ENCODE measurements at places on chromosomes 12 and 14. TPM values are rescaled to one million over a fixed set of nuclear protein-coding genes. Genes with fewer than 3 reads are reported as not detected.
A peak's percentile ranks its signal among the peaks of the same experiment; 100 is the strongest.

GRCh38 chr14:32330351-32331111 is 1.4 kb downstream of the AKAP6 start:
- no peak for DNase-seq

DNA sequence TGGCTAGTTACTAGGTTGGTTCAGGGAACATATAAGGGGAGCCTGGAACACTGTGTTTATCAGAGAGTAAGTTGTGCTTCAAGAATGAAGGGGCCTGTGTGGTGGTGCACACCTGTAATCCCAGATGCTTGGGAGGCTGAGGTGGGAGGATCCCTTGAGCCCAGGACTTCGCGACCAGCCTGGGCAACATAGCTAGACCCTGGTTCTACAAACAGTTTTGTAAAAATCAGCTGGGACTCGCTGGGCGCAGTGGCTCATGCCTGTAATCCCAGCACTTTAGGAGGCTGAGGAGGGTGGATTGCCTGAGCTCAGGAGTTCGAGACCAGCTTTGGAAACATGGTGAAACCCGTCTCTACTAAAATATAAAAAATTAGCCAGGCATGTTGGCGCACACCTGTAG is 42.1 kb upstream of the GPR132 start:
- DNase-seq, result no peak

Gene WBP11
- total RNA-seq, result 10.6 TPM

DNA sequence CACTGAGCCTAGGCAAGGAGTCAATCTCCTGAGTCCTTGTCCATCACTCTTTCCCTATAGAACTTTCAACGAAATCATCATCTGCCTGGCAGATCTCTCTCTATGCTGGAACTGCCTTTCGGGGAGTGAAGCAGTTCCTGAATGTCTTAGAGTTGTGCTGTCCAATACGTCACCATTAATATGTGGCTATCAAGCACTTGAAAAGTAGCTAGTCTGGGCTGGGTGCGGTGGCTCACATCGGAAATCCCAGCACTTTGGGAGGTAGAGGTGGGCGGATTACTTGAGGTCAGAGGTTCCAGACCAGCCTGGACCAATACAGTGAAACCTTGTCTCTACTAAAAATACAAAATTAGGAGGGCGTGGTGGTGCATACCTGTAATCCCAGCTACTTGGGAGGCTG is 35.1 kb downstream of the NRDE2 start:
- DNase-seq, result no peak

Gene WSCD2
- total RNA-seq, result under 0.01 TPM

- DNase-seq, result peak; percentile 48
These were observed 52.5 kb downstream of the LMO3 start for GRCh38 chr12:16553457-16553856.

GRCh38 chr12:931591-931990 is 17.9 kb downstream of the RAD52 start:
- no peak for DNase-seq

- DNase-seq, result no peak
These were observed 606 bp downstream of the TNFAIP2 start for GRCh38 chr14:103123634-103124500.

DNA sequence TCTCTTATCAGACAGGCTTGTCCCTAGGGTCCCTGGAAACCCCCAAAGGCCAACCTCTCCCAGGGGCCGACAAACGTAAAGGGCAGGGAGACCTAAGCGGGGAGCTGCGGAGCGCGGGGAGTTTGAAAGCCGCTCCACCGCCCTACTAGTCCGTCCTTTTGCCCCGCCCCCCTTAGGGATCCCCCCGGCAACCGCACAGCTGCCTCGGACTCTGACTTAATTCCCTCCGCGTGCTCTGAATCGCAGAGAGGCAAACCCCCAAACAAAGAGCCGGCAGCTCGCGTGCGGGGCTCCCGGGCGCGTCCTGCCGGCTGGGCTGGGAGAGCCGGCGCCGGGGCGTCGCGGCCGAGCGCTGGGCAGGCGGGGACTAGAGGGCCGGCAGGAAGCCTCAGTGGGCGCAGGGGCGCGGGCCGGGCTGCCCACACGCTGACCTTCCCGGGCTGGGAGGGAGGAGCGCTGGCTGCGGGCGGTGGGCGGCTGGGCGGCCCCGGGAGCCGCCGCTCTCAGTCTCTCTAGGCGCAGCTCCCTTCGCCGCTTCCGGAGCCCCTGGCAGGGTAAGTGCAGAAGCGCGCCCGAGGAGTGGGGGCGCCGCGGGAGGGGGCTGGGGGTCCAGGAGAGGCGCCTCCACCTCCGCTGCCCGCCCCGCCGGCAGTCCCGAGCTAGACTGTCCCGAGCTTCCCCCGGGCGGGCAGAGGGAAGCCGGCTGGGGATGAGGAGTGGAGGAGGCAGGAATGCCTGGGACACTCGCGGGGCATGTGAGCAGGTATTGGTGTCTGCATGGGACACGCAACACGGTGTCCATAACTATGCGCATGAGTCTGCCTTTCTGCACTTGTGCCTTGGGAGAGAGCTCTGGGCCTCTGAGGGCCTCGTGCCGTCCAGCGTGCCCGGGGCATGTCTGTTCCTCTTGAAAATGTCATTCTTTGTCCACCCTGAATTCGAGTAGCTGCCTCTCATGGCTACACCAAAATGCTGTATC is at the start of gene TSPAN11:
TSPAN11 (plus strand) TSS at position 506 of the 979 bp plus-strand sequence. CDS start 27,244 bp downstream, outside the sequence.
- DNase-seq, result peak; percentile 31

Gene RD3L
- total RNA-seq, result not detected

Gene INHBE
- total RNA-seq, result 26.4 TPM

Gene TMCC3
- 0.33 TPM for total RNA-seq

DNA sequence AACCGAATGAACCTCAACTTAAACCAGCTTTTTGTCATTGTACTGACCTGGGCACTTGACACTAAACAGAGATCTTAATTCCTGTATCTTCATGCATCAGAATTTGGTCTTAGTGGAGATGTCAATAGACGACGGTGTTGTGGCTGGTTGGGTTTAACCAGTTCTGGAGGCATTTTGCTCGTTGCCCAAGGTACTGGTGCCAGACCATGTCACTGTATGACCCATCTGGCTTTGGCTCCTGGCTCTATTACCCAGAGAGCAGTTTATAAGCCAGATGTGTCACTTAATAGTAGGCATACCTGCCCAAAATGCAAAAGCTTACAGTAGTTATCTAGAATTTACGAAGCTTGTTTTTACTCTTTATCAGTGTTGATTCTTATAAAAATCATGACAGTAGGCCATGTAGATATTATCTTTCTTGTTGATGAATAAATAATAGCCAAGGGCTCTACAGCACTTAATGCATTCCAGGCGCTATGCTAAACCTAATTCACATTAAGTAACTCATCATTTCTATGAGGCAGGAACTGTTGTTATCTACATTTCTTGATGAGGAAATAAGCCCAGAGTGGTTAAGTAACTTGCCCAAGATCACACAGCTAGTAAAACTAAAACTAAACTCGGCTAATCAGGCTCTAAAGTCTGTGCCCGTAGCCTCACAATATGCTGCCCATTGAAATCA is 179.7 kb upstream of the HIF1A start:
- DNase-seq, result no peak

Gene LBHD2
- total RNA-seq, result not detected

DNA sequence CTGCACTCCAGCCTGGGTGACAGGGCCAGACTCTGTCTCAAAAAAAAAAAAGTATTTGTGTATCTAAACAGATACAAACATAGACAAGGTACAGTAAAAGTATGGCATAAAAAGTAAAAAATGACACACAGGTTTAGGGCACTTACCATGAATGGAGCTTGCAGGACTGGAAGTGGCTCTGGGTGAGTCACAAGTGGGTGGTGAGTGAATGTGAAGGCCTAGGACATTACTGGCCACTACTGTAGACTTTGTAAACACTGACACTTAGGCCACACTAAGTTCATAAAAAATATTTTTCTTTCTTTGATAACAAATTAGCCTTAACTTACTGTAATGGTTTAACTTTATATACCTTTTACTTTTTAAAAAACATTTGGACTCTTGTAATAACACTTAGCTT is 38.0 kb upstream of the EIF5 start:
- peak; percentile 52 for DNase-seq

Gene TAS2R43
- 0.99 TPM for total RNA-seq

DNA sequence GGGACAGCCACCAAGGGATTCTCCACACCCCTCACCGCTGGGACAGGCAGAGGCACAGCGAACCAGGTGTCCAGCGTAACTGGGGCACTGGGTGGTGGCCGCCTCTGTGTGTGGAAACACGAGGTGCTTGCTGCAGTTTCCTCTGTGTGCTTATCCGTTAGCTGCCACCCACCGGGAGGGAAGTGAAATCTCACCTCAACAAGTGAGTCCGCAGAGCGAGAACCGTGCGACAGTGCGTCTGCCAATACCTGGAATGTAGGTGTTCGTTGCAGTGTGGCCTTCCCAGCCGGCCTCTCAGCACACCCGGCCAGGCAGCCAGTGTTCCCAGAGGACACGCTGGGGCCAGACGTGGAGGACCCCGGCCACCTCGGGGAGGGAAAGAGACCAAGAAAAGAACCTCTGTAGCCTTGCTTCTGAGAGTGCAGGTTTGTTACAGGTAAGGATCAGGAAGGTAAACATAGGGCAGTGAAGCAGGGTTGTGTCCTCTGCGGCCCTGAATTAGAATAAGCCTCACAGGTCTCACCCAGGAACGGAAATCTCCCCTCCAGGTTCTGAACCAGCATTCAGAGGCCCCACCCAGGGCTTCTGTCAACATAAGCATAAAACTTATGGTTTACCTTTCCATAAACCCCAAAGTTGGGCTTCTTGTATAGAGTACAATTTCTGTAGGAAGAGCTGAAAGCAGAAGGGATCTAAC is 1.5 kb downstream of the BCL2L14 start:
- DNase-seq, result no peak

DNA sequence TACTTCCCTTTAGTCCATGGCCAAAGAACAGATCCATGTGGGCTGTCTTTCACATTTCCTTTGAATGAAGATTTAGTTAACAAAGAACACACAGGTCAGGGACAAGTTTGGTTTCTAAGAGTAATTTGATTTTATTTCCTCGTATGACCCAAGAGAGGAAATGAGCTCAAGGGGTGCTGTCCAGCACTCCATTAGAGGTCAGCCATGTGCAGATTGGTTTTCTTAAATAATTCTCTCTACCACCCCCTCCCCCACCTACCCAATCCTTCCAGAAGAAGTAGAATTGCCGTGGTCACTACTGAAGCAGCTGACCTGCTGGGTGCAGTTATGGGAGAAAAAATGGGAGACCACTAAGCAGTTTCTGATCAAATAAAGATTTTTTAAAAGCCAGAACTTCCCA is 13.9 kb upstream of the OAS1 start:
- DNase-seq, result no peak

DNA sequence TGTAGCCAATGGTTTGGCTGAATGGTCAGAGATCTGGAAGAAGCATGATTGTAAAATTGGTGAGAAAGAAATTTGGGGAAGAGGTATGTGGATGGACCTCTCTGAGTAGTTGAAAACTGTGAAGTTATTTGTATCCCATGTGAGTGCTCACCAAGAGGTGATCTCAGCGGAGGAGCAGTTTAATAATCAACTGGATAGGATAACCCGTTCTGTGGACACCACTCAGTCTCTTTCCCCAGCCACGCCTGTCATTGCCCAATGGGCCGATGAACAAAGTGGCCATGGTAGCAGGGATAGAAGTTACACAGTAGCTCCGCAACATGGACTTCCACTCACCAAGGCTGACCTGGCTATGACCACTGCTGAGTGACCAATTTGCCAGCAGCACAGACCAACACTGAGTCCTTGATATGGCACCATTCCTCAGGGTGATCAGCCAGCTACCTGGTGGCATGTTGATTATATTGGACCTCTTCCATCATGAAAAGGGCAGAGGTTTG is 257.4 kb upstream of the ATXN7L3B start:
- no peak for DNase-seq

DNA sequence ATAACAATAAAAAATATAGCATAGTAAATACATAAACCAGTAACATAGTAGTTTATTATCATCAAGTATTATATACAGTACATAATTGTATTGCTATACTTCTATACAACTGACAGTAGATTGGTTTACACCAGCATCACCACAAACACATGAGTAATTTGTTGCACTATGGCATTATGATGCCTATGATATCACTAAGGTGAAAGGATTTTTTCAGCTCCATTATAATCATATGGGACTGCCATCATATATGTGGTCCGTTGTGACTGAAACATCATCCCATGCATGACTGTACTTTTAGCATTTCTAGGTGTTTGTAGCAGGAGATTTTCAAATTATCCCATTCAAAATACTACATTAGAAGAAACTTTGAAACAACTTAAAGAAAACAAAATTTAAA is 77.8 kb downstream of the IFT81 start:
- no peak for DNase-seq

GRCh38 chr12:14769969-14770495 is 33.2 kb downstream of the WBP11 start:
- DNase-seq, result peak; percentile 76

Gene KNTC1
- 8.0 TPM for total RNA-seq

DNA sequence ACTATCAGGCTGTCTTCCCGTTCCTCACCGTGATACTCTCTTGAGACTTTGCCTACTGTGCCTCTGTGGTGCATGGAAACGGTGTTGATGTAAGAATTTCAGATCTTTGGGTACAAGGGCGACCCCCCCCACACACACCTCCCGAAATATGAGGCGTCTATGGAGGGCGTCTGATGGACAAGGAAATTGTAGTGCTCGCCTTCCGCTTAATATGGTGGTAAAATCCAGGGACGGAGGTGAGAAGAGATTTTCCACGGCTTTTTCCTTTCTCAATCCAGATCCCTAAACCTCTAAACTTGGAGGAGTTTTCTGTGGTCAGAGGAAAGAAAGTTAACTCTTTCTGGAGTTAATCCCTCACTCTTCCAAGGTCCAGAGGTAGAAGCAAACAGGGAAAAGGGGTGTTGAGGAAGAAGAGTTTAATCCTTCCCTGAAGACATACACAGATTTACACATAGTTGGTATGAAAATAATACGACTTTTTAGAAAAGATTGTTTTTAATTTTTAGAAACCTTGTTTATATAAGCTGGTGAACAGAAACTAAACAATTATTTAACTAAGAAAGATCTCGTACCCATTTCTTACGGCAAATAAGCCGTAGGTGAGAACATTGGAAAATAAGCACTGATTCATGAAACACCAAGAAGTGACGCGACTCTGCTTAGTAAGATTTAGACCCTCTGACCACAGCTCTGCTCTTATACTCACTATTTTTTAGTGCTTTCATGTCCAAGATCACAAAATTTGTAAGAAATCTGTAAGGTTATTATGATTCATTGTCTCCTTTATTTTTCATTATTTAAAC is 23.1 kb upstream of the RNASE12 start:
- DNase-seq, result peak; percentile 26

Gene SLC22A17
- total RNA-seq, result 23.1 TPM

GRCh38 chr14:90649083-90649482 is 167.1 kb downstream of the TTC7B start:
- DNase-seq, result peak; percentile 67

DNA sequence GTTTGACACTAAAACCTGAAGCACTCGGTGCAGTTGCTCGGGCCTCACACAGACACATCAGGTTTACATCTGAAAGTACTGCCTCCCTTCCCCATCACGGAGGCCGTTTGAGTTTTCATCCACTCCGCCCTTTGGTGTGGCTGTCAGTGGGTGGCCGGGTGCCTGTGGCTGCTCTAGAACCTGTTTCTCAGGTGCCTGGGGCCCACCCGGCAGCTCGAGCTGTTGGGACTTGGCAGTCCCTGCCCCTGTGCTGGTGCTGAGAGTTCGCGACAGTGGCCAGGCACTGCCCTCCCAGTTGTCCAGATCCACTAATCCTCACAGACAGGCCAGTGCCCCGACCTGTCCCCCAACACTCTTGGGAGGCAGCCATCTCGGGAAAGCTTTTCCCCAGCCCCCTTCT is 22.4 kb downstream of the XRCC3 start:
- DNase-seq, result no peak

Gene SOX5
- 16.4 TPM for total RNA-seq
